Activated CD4-positive, alpha-beta T cell treated with anti-CD3 and anti-CD28 coated beads for 48 hours (primary cell): ENCODE measurements at places on chromosomes 16 and 17.

DNA sequence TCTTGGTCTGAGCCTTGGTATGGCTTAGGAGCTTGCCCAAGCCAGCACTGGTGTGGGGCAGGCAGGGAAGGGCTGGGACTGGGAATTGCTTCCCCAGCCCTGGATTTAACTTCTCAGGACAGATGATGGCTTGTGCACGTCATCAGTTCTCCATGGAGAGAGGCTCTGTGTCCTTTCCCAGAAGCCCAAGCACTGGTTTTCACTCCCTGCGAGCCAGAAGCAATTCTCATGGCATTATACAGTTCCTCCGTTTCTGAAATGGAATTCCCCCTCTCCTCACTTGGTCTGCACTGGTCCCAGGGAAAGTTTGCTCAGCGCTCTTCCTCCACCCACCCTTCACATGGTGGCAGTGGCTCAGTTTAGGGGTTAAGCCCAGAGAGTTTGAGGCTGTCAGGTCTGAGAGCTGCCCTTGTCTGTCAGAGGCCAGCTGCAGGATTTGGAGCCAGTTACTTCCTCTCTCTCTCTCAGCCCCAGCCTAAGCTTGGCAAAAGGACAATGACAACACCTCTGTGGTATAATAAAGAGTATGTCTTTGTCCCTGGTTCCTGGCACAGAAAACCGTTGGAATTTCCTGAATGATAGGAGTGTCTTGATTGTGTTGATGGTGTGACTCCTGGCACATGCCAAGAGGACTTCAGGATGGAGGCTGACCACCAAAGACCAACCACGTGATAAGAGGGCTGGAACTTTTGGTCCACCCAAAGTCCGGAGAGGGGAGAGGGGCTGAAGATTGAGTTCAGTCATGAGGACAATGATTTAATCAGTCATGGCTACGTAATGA is 219.6 kb upstream of the TNRC6C start:
- no peak for DNase-seq

DNA sequence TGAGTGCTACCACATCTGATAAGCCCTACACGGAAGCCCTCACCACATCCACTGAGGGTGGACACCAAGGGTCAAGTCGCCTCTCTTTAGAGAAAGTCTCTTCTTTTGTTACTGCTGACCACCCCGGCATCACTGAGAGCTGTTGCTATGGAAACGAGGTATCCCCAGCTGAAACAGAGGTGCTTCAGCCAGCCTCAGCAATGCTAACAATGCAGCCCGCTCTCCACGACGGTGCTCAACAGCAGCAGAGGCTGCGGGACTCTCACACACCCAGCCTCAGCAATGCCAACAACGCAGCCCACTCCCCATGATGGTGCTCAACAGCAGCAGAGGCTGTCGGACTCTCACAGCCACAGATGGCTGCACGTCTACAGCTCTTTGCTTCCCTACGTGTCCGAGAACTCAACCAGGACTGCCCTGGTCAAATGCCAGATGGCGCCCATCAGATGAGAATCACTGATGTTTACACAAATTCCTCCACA is 41.4 kb downstream of the VPS53 start:
- DNase-seq: no peak

- DNase-seq: no peak
These were observed 79.0 kb downstream of the C16orf78 start for GRCh38 chr16:49452578-49452977.

GRCh38 chr17:68954146-68954896 is 871 bp downstream of the ABCA8 start:
- DNase-seq: no peak

GRCh38 chr17:82179946-82180475 is 32.6 kb downstream of the CCDC57 start:
- DNase-seq: no peak

DNA sequence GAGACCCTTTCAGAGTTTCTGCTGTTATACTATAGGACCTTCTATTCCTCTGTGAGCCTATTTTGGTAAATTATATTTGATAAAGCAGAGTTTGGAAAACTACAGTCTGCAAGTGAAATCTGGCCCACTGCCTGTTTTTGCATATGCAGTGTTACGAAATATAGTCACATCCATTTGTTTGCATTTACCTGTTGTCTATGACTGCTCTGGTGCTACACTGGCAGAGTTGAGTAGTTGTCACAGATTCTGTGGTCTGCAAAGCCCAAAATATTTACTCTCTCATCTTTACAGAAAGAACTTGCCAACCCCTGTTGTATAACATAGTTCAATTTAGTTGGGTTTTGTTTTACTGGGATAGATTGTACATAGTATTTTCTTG is 42.3 kb downstream of the TNRC6A start:
- no peak for DNase-seq

DNA sequence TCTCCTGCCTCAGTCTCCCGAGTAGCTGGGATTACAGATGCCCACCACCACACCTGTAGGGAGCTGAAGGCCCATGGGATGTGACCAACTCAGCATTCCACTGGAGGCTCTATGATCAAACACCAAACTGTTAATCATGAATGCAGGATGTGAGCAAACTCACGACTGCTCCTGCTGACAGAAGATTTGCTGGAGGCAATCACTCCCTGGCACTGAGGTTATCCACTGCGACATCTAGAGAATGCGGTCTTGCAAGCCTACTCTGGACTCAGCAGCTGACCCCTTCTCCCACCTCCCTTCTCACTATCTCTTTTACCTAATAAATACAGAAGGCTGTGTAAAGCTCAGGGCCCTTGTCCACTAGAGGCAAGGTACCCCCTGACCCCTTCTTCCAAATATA is 4.9 kb downstream of the TEX14 start:
- no peak for DNase-seq

- DNase-seq: no peak
These were observed 40.6 kb downstream of the ELAC2 start for GRCh38 chr17:12977008-12977751.

DNA sequence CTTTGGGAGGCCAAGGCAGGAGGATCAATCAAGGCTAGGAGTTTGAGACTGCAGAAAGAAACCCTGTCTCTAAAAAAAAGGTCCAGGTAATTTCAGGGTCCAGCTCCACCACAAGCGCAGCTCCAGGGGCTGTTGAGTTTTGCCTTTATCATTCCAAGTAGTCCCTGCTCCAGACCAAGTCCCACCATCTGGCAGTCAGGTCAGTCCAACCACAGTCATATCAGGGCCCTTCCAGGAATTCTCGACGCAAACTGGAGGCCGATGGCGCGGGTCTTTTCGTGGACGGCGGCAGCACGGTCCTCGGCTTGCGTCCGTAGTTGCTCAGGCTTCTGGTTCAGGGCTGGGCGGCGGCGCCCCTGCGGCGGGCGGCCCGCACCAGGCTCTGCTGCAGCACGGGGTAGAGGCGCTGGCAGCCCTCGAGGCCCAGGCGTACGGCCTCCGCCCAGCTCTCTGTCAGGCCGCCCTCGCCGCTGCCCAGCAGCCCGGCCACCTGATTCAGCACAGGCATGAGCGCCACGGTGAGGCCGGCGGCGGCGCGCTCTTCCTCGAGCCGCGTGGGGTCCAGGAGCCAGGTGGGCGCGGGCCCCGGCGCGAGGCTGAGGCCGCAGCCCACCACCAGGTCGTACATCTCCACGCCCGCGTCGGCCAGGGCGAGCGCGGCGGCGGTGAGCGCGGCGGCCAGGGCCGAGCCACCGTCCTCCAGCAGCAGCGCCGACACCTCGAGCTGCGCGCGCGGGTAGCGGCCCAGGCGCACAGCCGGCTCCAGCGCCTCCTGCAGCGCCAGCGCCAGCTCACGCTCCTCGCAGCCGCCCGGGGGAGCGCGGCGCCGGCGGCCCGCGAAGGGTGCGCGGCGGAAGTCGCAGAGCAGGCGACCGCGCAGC is 752 bp downstream of the EXOSC6 start:
- DNase-seq: peak; percentile 56

- DNase-seq: no peak
These were observed 5.8 kb downstream of the NLGN2 start for GRCh38 chr17:7413346-7413985.

DNA sequence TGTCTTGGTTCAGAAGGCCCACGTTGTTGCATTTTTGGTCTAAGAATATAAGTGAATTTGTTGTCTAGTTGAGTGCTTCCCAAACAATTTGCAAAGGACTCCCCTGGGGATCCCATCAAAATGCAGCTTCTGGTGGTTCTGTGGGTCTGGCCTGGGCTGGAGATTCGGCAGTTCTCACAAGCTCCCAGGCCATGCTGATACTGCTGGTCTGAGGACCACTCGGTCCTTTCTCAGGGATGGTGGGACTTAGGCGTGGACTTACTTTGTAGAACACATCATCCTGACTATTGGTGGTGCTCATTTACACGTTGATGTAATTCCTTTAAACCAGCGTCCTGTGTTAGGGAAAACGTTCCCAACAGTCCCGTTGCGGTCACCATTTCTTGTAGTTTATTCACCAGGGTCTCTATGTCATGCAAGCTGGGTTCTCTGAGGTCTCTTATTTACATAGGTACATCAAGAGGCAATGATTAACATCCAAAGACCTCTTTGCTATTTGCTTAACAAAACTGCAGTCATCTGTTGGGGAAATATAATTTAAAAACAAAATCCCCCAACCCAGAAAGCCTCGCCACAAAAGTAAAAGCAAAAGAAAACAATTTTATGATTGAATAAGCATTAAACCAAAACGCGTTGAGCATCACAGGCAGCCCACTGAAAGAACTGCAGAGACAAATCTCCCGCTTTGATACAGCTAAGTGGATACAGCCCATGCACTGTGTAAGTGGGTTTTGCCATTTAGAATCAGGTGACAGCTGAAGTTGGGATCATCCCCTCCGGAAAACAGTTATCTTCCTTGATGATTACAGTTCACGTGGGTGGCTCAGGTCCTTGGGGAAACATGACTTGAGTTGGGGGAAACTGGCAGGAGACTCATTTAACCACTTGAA is 39.0 kb upstream of the SEC14L1 start:
- no peak for DNase-seq

DNA sequence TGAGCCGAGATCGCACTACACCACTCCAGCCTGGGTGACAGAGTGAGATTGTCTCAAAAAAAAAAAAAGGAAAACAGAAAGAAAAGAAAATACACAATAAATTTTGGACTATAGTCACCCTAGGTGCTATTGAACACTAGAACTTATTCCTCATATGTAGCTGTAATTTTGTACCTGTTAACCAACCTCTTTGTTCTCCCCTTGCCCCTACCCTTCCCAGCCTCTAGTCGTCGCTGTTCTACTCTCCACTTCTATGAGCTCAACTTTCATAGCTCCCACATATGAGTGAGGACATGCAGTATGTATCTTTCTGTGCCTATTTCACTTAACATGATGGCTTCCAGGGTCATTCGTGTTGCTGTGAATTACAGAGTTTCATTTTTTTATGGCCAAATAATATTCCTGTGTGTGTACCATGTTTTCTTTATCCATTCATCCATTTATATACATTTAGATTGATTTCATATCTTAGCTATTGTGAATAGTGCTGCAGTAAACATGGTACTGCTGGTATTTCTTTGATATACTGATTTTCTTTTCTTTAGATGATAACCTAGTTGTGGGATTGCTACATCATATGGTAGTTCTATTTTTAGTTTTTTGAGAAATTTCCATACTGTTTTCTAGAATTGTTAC is 28.3 kb downstream of the VPS35L start:
- DNase-seq: peak; percentile 28

GRCh38 chr17:10807704-10808128 is 3.8 kb upstream of the TMEM238L start:
- peak; percentile 7 for DNase-seq

GRCh38 chr17:47731396-47731795 is 1.6 kb upstream of the TBX21 start:
- no peak for DNase-seq

- no peak for DNase-seq
These were observed 190.0 kb downstream of the IRX3 start for GRCh38 chr16:54096607-54097006.

DNA sequence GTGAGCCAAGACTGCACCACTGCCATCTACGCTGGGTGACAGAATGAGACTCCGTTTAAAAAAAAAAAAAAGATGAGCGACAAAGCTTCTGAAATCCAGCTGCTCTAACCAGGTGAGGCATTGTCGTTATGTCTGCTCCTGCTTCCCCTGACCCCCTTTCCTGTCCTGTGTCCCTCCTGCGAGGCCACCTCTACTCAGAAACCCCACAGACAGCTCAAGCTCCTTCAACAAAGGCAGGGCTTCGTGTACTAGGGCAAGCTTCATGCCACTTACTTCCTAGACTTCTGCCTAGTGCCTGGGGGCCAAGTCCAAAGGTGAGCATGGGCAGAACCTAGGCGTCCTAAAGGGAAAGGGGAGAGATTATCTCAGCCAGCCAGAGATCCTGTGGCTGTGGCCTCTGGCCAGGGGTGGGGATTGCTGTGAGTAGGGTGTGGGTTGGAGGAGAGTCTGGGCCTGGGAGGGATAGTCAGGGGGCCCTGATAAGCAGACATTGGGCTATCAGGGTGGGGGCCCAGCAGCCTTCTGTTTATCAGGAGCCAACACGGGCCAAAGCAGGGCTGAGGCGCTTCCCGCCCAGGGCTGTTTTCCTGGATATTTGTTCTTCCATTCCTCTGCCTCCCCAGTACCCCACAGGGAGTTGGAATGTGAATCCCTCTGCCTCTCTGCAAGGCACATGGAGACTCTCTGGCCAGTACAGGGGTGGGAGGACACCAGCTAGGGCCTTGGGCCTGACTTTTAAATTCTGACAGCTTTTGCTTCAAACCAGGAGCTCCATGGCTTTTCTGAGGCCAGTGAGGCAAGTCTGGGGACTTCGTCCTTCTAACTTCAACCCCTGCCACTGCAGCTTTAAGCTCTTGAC is 10.4 kb downstream of the ERAL1 start:
- no peak for DNase-seq

- DNase-seq: no peak
These were observed 9.7 kb upstream of the TIMP2 start for GRCh38 chr17:78934681-78935418.

- no peak for DNase-seq
These were observed 341.2 kb downstream of the GRIN2A start for GRCh38 chr16:9840761-9841665.

DNA sequence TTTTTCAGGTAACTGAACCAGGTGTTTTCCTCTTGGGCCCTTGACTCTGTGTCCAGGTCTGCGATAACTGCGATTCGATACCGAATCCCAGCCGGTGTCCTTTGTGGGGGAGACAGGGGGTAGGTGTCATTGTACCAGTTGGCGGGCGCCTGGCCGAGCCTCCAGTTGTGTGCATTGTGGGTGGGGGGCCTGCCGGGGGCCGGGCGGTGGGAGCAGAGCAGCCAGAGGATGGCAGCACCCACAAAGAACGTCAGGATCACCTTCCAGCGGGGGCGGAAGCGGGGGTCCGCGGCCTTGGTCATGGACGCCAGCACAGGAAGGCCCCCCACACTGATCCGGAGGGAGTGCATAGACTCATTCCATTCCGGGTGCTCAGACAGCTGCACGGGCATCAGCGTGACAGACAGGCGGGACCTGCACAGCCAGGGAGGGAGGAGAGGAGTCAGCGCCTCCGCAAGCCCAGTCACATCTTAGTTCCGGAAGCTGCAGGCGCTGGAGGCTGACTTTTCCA is 12.3 kb downstream of the CANT1 start:
- no peak for DNase-seq

GRCh38 chr16:80718480-80719220 is 85.7 kb downstream of the CDYL2 start:
- DNase-seq: no peak
